ENCODE measurements at places on chromosomes 2 and 18.
A peak's percentile ranks its signal among the peaks of the same experiment; 100 is the strongest.

- DNase-seq, result no peak
Observed at GRCh38 chr2:241637795-241638660, 535 bp downstream of the ATG4B start.

- no peak for DNase-seq
Observed at GRCh38 chr2:16526193-16526592, 139.4 kb downstream of the CYRIA start.

- DNase-seq, result no peak
Observed at GRCh38 chr2:174597345-174598047, at the start of gene WIPF1. Gene WIPF1, minus strand, starts transcription at chr2:174597804. Its CDS starts 12,231 bp downstream, at chr2:174585573.

DNA sequence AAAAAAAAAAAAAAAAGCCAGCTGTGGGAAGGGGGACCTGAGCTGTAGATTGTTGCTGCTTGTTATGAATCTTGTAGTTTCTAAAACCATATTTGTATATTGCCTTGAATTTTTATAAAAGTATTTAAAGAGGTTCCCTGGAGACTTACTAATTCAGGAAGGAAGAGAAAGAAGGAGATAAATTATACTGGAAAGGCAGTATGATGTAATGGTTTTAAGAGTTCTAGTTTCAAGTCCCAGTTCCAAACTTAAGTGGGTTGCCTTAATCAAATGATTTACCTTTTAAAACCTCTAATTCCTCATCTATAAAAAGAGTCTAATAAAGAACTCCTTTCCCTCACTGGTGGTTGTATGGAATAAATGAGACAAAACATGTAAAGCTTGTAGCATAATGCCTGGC, 62.2 kb downstream of the PTRHD1 start:
- no peak for DNase-seq

- DNase-seq, result no peak
Observed at GRCh38 chr2:222452422-222452950, 28.1 kb downstream of the SGPP2 start.

DNA sequence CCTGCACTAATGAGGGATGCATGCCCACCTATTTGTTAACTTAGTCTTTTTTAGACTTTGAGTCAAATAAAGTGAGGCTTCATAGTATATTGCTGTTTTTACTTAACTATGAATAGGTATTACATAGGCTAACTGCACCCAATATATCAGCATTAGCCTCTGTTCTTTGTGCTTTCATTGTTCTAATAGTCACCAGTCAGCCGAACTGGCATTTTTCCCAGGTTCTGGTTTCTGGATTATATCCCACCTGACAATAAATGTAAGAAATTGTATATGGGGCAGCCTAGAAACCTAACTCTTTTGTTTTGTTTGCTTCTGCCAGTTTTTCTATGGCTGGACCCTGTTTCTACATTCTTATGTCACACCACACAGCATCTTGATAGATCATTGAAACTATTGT, 1672.4 kb upstream of the LRRTM1 start:
- DNase-seq, result no peak

DNA sequence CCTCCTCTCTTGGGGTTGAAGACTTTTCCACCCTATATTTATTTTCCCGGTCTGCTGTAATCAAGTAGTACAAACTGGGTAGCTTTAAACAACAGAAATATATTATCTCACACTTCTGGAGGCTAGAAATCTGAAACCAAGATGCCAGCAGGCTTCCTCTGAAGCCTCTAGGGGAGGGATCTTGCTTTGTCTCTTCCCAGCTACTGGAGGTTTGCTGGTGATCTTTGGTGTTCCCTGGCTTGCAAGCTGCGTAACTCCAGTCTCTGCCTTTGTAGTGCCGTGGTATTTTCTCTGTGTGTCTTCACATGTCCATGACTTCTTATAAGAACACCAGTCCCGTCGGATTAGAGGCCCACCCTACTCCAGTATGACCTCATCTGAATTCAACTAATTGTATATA, 44.4 kb downstream of the MYO3B start:
- DNase-seq, result no peak

DNA sequence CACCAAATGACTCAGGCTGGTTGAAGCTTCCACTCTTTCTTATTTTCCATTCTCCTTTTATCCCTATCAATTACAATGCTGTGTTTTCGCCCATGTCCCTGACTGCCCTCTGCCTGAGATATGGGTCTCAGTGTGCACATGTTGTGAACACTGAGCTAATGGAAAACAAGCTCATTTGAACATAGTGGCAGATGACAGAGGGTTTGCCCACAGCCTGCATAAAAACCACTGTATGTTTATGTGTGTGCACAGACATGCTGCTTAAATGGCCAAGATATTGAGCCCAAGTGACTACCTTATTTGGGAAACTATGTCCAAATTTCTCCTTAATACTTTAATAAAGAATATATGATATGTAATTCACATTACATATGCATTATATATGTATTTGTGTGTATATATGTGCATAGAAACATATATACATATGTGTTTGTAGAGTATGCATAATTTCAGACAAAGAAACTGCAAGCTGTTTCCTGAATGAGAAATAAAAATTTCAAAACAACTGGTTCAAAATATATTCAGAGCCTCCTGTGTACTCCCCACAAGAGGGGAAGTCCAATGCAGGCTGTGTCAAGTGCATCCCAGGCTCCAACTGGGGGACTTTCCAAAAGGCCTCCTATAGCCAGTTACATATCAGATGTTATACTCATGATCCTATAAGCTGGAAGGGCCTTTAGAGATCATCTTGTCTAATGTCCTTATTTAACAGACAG, 92.7 kb upstream of the CD302 start:
- no peak for DNase-seq

DNA sequence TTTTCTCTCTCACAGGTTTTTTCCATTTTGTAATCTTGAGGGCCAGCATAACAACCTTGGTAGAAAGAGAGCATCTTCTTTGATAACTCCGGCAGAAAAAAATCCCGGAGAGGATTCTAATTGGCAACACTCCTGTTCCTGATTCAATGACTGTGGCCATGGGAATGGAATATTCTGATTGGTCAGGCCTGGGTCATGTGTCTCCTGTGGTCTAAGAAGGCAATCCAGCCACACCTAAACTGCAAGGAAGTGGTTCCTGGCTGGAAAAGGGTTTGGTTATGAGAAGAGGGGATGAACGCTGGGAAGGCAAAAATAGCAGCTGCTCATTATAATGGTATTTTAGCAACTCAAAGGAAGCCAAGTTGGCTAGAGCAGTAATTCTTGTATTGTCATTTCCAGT, 24.8 kb upstream of the ZNF638 start:
- DNase-seq, result no peak

- DNase-seq, result no peak
Observed at GRCh38 chr2:230942920-230943896, 18.2 kb upstream of the GPR55 start.

DNA sequence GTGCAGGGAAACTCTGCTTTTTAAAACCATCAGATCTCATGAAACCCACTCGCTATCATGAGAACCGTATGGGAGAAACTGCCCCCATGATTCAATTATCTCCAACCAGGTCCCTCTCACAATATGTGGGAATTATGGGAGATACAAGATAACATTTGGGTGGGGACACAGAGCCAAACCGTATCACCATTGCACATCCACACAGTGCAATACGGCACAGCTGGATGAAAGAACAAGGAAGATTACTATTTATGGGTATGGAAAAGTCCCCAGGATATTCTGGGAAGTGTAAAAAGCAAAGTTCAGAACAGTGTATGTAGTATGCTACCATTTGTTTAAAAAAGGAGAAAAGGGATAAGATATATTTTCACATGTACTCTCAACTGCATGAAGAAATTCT, 290.1 kb downstream of the PIK3C3 start:
- DNase-seq, result no peak

DNA sequence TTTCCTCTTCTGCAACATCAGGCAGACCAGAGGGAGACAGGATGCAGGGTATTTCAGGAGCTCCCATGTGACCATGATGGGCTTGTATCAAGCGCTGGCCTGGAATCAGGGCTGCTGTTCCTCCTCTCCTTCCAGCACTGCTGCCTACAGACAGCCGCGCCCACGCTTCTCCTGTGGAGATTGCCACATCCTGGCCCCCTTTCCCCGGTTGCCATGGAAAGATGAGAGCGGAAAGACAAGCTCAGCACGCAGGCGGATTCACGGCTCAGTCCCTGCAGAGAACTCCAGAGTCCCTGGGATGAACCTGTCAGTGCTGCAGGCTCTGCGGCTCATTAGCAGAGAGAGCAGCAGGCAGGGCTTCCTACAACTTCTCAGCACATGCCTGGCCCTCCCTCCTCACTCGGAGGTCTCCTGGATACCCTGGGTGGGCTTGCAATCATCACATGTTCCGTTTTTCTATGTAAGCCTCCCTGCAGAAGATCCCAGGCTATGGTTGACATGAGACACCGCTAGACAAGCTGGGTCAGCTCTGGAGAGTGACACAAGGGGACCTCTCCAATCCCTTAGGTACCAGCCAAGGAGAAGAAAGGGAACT, 497.8 kb upstream of the MYT1L start:
- peak; percentile 52 for DNase-seq

DNA sequence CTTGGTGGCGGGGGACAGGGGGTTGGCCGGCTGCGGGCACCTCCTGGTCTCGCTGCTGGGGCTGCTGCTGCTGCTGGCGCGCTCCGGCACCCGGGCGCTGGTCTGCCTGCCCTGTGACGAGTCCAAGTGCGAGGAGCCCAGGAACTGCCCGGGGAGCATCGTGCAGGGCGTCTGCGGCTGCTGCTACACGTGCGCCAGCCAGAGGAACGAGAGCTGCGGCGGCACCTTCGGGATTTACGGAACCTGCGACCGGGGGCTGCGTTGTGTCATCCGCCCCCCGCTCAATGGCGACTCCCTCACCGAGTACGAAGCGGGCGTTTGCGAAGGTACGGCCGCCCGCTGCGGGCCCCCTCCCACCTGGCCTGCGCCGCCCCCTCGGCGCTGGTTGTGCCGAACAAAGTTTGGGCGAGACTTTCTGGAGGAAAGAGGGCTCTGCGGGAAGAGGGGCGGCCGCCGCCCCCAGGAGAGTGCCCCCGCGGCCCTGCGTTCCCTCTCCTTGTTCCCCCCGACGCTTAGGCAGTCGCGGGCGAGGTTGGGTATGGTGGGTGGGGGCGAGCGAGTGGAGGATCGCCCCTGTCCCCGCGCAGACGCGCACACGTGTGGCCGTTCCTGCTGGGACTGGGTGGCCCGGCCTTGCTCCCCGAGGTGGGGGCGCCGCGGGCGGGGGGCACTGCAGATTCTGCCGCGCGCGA, 866 bp downstream of the CRIM1 start:
- peak; percentile 44 for DNase-seq

Measured in renal pelvis (tissue), 12 donors.